ENCODE measurements at places on chromosomes 12 and 14. TPM values are rescaled to one million over a fixed set of nuclear protein-coding genes. Genes with fewer than 3 reads are reported as not detected.

SPIC gene
- not detected for total RNA-seq

ANG gene
- 7.9 TPM for total RNA-seq

SLCO1B3 gene
- not detected for total RNA-seq

SOAT2 gene
- total RNA-seq: not detected

RTL1 gene
- not detected for total RNA-seq

All from epithelial cell of alveolus of lung (primary cell).